ENCODE measurements at places on chromosomes 11 and 22.

DNA sequence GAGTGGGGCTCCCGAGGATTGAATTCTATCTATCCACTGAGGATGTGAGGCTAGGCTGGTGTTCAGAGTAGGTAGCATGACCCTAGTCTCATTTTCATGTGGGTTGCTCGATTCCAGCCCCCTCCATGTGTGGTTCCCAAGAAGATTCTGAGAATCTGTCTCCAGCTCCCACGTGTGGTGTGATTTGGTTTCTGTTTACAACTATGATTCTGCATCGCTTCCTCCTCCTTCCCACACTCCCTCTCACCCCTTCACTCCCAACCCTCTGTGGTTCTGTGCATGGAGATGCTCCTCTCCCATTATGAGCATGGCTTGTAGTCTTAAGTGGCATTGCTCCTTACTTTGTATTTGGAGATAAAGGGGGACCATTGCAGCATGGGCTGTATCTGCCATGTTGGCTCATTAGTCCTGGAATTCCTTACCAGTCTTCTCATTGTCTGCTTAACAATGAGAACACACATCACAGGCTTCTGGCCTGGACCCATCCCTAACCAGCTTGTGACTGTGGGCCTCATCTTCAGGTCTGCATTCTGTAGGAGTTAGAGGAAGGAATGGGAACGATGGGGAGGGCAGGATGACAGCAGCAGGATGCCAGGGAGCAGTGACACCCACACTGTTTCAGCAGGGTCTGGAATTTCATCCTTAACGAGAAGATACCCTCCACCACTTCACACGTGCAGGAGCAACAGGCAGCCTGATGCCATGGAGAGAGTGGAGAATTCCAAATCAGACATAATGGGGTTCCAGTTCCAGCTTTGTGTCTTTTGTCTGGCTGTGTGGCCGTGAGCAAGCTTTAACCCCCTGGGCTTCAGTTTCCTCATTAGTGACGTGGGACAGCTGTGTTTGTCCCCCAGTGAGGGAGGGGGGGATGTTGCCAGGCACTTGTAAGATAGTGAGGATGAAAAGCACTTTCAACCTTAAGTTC lies 86.0 kb downstream of the CCDC81 start:
- no peak for DNase-seq

DNA sequence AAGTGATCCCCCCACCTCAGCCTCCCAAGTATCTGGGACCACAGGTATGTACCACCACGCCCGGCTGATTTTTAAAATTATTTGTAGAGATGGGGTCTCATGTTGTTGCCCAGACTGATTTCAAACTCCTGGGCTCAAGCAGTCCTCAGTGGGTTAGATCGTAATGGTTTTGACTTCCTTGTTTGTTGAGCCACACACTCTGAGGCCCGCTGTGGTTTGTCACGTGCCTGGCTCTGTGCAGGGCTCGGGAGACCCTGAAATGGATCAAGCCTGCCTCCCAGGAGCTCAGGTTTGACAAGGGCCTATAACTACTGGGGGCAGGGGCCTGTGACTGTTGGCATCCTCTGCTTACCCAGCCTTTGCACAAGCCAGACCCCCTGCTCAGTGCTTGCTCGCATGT lies 68.1 kb downstream of the MPPED1 start:
- no peak for DNase-seq

DNA sequence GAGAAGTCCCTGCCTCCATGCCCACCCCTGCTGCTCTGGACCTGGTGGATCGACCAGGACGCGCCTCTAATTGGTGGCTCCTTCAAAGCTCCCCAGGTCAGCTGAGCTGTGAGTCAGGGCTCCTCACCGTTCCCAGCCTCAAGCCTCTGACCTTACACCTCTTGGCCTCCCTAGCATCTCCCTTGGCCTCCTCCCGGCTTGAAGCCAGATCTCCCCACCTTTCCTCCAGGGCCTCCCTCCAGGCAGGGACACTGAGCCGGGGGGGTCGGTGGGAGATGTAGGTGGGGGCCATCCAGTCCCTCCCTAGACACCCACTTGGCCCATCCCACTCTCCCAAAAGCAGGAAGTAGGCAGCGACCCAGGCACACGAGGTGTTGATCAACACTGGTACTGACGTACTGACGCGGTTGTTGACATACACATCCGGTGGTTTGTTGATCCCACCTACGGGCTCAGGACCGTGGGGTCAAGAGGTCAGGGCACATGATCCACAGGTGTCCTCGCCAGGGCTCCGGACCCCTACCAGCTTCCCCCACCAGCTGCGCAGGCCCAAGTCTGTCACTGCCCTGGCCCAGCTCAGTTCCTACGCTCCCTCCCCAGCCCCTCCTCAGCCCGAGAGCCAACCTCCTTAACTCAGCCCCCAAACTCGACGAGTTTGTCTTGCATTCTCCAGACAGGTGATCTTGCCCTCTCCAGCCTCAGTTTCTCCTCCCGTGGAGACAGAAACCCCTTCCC lies 802 bp downstream of the ATG2A start:
- peak; percentile 72 for DNase-seq

GRCh38 chr11:61345954-61346843 lies 13.2 kb downstream of the TKFC start:
- DNase-seq, result no peak

DNA sequence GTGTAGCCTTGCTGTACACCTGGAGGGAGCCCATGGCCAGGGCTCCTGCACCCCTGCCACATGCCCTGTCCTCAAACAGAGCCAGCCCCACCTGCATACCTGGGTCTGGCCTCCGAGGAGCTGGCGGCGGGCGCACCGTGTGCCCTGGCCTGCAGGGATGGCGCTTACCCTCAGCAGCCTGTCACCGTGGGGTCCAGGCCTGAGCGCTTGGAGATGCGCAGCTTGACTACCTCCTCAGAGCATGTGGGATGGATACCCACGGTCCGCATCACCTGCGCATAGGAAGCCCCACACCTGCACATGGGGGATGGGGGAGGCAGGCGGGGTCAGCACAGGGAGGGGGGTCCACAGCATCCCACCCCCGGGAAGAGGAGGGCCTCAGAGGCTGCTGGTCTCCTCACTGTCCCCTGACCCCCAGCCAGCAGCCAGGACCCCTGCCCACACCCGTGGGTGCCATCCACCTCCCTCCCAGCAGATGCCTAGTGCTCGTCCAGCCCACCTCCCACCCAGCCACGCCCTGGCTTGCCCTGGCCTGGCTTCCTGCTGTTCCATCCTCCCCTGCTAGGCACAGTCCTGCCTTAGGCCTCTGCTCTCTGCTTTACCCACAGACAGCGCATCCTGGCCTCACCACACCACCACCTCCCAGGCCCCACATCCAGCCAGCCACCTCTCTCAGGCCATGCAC lies 22.4 kb upstream of the GNB1L start:
- no peak for DNase-seq

- DNase-seq, result peak; percentile 75
Observed at GRCh38 chr22:24805790-24806662, at the start of gene SGSM1. TSS of gene SGSM1 (plus strand) at chr22:24806211. CDS start at chr22:24806326, 115 bp downstream.

- DNase-seq, result no peak
Observed at GRCh38 chr22:50260801-50261614, 475 bp downstream of the MAPK12 start.

DNA sequence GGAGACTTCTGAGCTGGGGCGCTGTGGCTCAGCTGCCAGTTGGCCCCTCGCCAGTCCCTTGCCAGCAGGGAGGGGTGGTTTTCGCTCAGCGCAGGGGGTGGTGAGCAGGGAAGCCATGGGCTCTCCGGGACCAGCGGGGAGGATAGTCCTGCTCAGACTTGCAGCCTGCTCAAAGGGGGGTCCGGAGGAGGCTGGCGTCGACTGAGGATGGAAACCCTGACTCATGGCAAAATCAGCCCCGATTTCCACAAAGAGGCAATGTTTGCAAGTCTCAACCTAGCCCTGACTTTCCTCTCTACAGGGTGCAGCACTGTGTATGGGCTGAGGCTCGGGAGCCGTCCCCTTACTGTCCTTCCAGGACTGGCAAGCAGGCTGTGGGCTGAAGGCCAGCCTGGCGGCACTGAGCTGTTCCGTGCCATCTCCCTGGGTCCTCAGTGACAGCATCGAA lies 35.1 kb downstream of the FBLN1 start:
- DNase-seq, result no peak

DNA sequence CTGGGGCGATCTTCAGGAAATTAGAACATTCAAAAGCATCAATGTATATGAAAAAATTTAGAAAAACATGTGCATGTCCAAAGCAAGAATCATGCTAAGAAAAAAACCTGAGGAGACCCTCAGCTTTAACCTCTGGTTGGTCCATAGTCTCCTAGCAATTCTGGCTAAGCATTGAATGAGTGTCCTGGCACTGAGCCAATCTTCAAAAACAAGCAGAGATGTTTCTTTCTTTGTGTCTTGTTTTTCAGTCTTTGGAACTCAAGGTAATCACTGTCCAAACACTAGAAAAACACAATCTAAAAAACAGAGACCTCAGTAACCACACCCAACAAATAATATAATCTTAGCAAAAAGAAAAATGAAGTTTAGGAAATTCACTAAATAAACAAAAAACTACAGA lies 205.4 kb upstream of the CARD18 start:
- no peak for DNase-seq

DNA sequence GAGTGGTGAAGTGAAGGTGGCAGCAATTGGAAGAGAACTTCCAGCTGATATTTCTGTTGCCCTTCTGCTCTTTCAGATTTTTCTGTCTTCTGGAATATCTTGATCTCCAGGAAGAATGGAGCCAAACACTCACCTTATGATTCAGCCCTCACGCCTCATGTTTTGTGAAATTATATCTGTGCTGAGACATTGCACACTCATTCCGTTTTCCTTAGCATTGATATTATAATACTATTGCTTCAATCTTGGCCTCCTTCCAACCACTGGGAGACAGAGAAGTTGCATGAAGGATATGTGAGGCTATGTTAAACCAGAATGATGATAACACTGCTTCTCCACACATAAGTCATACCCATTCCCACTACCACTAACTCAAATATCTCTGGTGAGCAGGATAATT lies 177.9 kb downstream of the ETS1 start:
- DNase-seq, result no peak

DNA sequence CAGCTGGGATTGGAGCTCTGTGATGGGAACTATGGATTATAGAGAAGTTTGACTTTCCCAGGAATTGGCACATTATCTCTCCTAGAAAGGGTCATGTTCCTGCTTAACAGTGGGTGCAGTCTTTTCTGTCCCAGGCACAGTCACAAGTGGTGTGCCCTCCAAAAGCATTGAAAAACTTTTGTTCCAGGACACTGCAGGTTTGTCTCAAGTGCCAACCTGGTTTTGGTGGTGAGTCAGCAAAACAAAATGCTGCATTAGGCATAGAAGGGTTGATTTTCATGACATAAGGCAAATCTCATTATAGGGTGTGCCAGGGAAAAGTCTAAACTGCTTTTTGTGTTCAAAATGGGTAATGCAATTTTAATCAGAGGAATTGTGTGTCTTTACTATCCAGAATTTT lies 4.9 kb downstream of the HTATIP2 start:
- no peak for DNase-seq

GRCh38 chr22:29479417-29480261 lies at the start of gene NEFH:
TSS of gene NEFH (plus strand) at chr22:29480218. CDS start at chr22:29480263, 45 bp downstream.
- no peak for DNase-seq

DNA sequence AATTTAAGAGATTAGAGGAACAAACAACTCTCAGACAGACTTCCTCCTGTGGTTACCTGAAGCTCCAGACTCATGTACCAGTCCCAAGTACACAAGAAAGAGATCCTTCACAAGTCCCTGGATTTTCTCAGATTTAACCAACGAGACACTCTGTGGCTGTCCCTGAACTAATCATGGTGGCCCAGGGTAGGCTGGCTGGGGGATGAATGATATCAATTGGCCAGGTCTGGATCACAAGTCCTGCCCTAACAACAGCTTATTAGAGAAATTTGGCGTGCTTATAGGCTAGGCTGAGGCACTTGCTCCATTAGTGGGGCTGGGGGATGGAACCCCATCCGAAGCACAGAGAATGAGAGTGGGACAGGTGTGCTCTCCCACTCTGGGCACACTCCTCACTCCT lies 22.1 kb downstream of the HEPHL1 start:
- no peak for DNase-seq

GRCh38 chr11:115226556-115226955 lies 277.7 kb downstream of the CADM1 start:
- DNase-seq, result no peak

GRCh38 chr11:48172818-48173609 lies 43.6 kb upstream of the OR4B1 start:
- peak; percentile 42 for DNase-seq

DNA sequence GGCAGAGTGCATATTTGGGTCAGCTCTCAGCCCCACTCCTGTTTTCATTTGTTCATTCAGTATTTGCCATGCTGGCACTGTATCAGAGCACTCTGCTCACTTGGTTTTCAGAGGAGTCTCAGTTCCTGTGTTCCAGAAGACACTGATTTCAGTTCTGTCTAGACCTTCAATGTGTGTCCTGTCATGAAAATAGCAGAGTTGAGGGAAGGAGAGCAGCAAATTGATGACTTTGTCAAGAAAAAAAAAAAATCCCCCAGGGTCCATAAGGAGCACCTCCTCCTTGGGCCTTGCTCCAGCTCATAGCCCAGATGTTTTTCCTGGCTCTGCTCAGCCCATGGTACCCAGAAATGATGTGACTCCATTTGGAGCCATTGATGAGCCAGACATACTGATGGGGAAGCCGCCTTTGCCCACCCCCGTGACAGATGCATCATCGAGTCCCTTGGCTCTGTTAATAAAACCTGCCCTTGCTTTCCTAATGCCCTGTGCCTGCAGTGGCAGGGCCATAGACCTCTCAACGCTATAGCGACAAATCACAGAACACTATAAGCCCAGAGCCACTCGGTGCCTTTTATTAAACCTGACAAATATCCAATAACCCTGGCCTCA lies 107.0 kb downstream of the PKNOX2 start:
- no peak for DNase-seq

DNA sequence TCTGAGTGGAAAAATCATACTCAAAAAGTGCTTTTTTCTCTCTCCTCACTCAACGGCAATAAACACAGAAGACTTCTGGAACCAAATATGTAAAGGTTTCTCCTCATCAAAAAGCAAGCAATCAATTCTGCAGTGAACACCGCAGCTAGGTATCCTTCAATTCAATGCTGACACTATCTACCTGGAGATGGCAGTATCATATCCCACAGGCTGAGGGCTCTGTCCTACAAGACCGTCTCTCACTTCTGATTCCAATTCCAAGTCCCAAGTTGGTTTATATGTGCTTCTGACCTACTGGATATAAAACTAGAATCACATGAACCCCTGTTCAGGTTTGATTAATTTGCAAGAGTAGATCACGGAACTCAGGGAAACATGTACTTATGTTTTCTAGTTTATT lies 59.7 kb upstream of the LUZP2 start:
- DNase-seq, result no peak

DNA sequence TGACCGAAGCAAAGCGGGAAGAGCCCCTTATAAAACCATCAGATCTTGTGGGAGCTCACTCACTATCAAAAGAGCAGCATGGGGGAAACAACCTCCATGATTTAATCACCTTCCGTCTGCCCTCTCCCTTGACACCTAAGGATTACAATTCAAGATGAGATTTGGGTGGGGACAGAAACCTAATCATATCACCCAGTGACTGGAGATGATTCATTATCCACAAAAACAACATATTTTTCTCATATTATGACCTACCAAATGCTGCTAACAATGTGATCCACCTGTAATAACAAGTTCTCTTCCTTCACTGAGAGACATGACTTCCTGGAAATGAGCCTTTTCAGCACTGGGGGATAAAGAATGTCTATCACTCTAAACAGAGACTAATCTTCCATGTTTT lies 23.4 kb upstream of the HEPHL1 start:
- no peak for DNase-seq

- DNase-seq, result no peak
Observed at GRCh38 chr11:58742981-58743880, 11.5 kb upstream of the GLYAT start.

- DNase-seq, result no peak
Observed at GRCh38 chr11:19290356-19290755, 49.6 kb upstream of the E2F8 start.
